ENCODE measurements at places on chromosomes 7 and 10. TPM values are rescaled to one million over a fixed set of nuclear protein-coding genes. Genes with fewer than 3 reads are reported as not detected.

GRCh38 chr10:98611436-98611835 is 164.7 kb upstream of the HPS1 start:
- no peaks in the 10 kb centered on the region for H3K4me1 ChIP-seq
- no peaks in the 10 kb centered on the region for H3K36me3 ChIP-seq
- no peak overlapping the region for H3K27ac ChIP-seq
- no peak overlapping the region for H3K4me3 ChIP-seq

DNA sequence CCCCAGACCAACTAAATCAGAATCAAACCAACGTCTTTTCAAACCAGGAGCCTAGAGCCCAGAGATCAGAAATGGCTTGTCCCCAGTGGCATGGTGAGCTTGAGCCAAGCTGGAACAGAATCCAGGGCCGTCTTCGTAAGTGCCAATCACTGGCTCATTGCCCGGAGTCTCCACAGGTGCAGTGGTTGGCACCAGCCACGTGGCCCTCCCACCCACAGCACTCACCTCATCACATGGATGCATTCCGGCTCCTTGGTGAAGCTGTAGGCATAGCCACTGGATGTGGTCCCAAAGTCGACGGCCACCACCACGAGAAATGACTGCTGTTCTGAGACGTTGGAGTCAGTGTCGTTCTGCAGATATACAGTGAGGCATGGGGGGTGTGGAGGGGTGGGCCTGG is 37.4 kb downstream of the HSPA12A start:
- DNase-seq, result no peak
- no peaks in the 10 kb centered on the region for H3K27me3 ChIP-seq
- no peaks in the 10 kb centered on the region for H3K4me1 ChIP-seq
- no peak overlapping the region for H3K27ac ChIP-seq
- no peak overlapping the region for H3K4me3 ChIP-seq
- no peaks in the 10 kb centered on the region for H3K36me3 ChIP-seq

GRCh38 chr7:81704595-81704994 is 65.3 kb downstream of the HGF start:
- no peak overlapping the region for H3K4me3 ChIP-seq
- H3K27ac ChIP-seq, result no peak overlapping the region
- H3K36me3 ChIP-seq, result no peaks in the 10 kb centered on the region
- H3K4me1 ChIP-seq, result no peaks in the 10 kb centered on the region

DNA sequence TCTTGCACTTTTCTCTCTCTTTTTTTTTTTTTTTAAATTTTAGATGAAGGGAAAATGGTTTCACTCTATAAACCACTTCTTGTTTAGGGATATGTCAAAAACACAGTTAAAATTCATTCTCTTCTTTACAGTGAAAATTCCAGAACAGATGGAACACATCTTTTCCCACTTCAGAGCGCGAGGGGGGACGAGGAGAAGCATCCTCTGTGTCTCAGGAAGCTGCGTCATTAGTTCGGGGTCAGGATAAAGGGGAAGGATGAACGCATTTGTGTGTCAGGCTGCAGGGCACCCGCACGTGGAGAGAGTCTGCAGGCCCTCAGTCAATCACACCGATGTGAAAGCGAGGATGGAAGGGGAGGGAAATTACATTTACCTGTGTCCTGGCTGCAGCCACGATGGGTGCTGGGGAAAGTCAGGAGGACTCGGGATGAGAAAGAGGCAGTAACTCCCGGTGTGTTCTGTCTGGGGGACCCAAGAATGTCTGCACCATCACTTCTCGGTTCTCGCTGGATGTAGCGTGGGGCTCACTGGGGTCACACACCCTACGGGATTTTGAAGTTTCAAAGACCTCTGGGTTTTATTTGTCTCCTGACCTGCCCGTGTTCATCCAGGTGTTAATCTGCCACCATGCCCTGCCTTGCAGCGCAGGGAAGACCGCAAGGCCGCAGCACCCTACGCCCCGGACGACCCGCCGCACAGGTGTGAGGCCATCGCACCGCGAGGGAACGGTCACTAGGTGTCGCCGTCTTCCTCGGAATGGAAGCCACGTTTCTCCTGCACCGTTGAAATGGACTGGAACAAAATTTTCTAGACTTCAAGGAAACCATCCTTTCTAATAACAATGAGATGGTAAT is 66.7 kb upstream of the PITRM1 start:
- H3K27ac ChIP-seq, result no peak overlapping the region
- H3K36me3 ChIP-seq, result no peaks in the 10 kb centered on the region
- H3K4me1 ChIP-seq, result no peaks in the 10 kb centered on the region

GRCh38 chr7:128270826-128271272 is 29.8 kb downstream of the LEP start:
- no peaks in the 10 kb centered on the region for H3K4me1 ChIP-seq
- H3K27me3 ChIP-seq, result no peaks in the 10 kb centered on the region
- DNase-seq, result no peak
- no peak overlapping the region for H3K4me3 ChIP-seq
- no peaks in the 10 kb centered on the region for H3K36me3 ChIP-seq
- no peak overlapping the region for H3K27ac ChIP-seq

The CYTH3 gene
- 84.4 TPM for total RNA-seq

DNA sequence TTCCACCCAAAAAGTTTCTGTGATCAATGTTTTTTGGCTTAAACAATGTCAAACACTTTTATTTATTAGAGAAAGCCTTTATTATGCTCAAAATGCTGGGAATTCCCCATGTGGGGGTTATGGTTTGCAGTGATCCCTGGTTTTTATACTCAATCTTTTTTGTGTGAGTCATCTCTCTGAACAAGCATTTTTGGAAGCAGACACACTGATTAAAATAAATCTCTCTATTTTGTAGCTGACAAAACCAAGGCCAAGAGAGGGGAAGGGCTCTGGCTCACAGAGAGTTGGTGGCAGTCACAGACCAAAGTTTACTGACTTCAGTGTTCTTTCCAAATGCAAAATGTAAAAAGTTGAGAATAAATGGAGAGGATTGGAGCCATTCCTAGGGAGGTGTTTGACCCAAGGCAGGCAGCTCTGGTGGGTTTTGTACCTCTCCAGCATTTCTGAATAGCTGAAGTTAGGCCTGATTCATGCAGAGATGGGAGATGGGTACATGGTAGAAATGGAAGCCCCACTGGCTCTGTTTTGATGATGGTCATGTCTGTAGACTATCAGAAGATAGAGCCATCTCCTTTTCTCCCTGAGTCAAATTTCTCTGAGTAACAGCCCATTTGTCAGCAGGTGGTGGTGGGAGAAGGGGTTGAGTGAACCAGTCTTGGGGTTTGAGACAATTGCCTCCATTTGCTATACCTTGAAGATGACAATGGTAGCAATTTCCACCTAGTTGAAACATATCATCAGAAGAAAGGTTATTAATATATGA is 45.4 kb upstream of the NAMPT start:
- no peak for DNase-seq
- H3K4me1 ChIP-seq, result peaks cover 6% of the 10 kb centered on the region
- H3K36me3 ChIP-seq, result no peaks in the 10 kb centered on the region
- H3K27me3 ChIP-seq, result no peaks in the 10 kb centered on the region

The AGR2 gene
- total RNA-seq, result 76.1 TPM

The CALHM1 gene
- not detected for total RNA-seq

The SUMF2 gene
- total RNA-seq, result 305 TPM

DNA sequence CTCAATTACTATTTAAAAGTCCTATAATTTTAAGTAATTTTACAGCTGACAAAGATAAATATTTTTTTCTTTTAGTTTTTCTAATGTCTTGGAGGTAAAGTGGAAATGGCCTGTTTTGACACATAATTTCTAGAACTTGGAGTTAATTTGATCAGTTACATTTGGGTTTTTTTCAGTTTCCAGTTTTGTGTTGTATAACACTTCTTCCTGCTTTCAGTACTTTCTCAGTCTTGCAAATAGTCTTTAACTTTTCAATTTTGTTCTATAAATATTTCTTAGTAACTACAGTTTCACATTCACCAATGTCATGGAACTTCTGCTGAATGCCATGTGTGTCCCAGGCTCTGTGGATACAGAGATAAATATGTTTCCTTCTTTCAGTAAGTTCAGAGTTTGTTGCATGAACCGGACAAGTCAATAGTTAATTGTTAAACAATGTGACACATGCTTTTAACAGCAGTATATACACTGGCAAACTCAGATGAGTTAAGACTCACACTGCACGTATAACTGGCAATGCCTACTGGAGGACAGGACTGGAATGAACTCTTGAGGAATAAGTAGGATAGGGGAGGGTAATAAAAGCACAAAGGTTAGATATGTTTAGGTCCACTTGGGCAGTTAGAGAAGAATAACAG is 4.6 kb downstream of the SHOC2 start:
- no peak overlapping the region for H3K27ac ChIP-seq
- H3K36me3 ChIP-seq, result no peaks in the 10 kb centered on the region
- no peaks in the 10 kb centered on the region for H3K27me3 ChIP-seq

DNA sequence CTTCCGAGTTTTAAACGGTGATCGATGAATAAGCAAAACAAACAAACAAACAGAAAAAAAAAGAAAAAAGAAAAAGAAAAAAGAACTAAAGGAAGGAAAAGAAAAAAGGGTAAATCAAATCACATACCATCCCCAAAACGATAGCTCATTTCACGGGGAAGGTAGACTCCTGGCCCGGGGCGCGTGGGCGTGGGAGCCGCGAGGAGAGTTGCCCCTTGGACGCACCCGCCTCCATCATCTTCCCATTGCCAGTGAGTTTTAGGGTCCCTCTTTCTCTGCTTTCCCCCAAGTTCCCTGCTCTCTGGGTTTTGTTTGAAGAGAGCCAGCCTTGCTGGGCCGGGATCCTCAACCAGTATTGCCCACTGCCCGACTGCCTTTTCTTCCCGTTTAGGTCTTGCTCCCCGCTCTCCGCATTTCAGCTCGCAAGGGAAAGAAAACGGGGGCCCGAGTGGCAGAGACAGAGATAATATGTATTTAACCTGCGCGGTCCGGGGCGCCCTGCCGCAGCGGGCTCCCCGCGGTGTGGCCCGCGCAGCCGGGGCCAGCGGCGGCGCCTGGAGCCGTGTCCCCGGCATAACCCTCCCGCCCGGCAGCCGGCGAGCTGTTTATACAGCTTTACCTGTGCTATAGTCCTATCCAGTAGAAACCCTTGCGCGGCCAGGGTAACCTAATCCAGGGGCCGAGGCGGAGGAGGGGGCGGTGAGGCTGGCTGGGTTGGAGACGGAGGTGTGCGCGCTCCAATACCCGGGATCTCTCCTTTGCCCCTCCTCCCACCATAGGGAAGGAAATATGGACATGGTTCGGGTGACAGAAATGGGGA is 5.2 kb upstream of the GATA3 start:
- H3K27ac ChIP-seq, result peak overlapping the region; percentile 76
- H3K4me3 ChIP-seq, result peak overlapping the region; percentile 59
- no peaks in the 10 kb centered on the region for H3K27me3 ChIP-seq
- H3K4me1 ChIP-seq, result no peaks in the 10 kb centered on the region

- no peak for DNase-seq
- H3K27me3 ChIP-seq, result no peaks in the 10 kb centered on the region
- H3K4me3 ChIP-seq, result no peak overlapping the region
- no peaks in the 10 kb centered on the region for H3K36me3 ChIP-seq
- no peak overlapping the region for H3K27ac ChIP-seq
- H3K4me1 ChIP-seq, result no peaks in the 10 kb centered on the region
These were observed 160.5 kb upstream of the GHITM start for GRCh38 chr10:83978681-83979383.

The WNT16 gene
- not detected for total RNA-seq

DNA sequence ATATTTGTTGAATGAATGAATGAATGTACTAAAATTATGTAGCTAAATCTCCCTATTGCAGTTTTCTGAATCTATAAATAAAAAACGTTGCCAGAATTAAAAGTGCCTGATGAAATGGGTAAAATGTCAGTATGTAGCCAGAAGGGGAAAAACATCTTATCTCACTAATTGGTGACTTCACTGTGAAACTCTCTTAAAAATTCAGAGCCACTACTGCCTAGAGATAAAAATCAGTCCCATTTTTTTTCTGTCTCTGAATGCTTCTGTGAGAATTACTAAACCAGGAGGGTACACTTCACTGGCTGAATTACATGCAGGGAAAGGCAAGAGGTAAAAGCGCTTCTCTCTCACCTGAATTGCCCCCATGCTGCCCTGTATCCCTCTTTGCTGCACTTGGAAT is 69.6 kb upstream of the HPS1 start:
- peaks cover 10% of the 10 kb centered on the region for H3K27me3 ChIP-seq
- H3K4me1 ChIP-seq, result no peaks in the 10 kb centered on the region
- DNase-seq, result no peak
- H3K36me3 ChIP-seq, result no peaks in the 10 kb centered on the region

The PRF1 gene
- not detected for total RNA-seq

GRCh38 chr10:88989824-88990383 is 694 bp upstream of the FAS start:
- no peaks in the 10 kb centered on the region for H3K36me3 ChIP-seq
- H3K27ac ChIP-seq, result peak overlapping the region; percentile 42
- no peaks in the 10 kb centered on the region for H3K27me3 ChIP-seq
- no peak for DNase-seq
- H3K4me3 ChIP-seq, result peak overlapping the region; percentile 85

The ERVW-1 gene
- not detected for total RNA-seq

GRCh38 chr7:29099896-29100847 is 46.2 kb downstream of the CPVL start:
- H3K4me1 ChIP-seq, result peaks cover 19% of the 10 kb centered on the region
- no peak for DNase-seq
- no peak overlapping the region for H3K27ac ChIP-seq

GRCh38 chr10:103254538-103255325 is 9.0 kb downstream of the RPEL1 start:
- H3K27ac ChIP-seq, result no peak overlapping the region
- H3K36me3 ChIP-seq, result no peaks in the 10 kb centered on the region
- peaks cover 6% of the 10 kb centered on the region for H3K4me1 ChIP-seq
- DNase-seq, result no peak

- H3K4me3 ChIP-seq, result peak overlapping the region; percentile 76
- H3K27ac ChIP-seq, result peak overlapping the region; percentile 79
- H3K4me1 ChIP-seq, result peaks cover 34% of the 10 kb centered on the region
- no peak for DNase-seq
- H3K36me3 ChIP-seq, result no peaks in the 10 kb centered on the region
- no peaks in the 10 kb centered on the region for H3K27me3 ChIP-seq
These were observed 701 bp upstream of the CUL1 start for GRCh38 chr7:148698007-148698396.

The KAZALD1 gene
- total RNA-seq, result 21.2 TPM

DNA sequence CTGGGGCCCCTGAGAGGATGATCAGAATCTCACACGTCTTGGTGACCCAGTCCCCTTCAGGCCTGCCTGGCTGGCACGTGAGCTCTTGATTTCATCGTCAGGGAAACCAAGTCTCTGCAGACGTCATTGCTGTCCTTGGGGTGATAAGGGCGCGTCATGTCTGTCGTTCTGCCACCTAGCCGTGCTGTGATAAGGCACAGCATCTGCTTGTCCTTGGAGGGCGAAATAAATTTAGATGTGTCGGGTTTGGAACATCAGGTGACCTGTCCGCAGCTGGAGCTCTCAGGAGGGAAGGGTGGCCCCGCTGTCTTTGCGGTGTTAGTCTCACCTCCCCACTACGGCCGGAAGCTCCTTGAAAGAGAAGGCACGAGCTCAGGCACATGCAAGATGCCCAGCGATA is 129.2 kb downstream of the GRK5 start:
- peaks cover 3% of the 10 kb centered on the region for H3K4me1 ChIP-seq
- H3K4me3 ChIP-seq, result no peak overlapping the region
- no peak for DNase-seq
- H3K27me3 ChIP-seq, result no peaks in the 10 kb centered on the region
- H3K36me3 ChIP-seq, result no peaks in the 10 kb centered on the region

The IL6 gene
- 1.4 TPM for total RNA-seq
